Effector CD8-positive, alpha-beta T cell (primary cell): ENCODE measurements at places on chromosomes 3 and 15.

DNA sequence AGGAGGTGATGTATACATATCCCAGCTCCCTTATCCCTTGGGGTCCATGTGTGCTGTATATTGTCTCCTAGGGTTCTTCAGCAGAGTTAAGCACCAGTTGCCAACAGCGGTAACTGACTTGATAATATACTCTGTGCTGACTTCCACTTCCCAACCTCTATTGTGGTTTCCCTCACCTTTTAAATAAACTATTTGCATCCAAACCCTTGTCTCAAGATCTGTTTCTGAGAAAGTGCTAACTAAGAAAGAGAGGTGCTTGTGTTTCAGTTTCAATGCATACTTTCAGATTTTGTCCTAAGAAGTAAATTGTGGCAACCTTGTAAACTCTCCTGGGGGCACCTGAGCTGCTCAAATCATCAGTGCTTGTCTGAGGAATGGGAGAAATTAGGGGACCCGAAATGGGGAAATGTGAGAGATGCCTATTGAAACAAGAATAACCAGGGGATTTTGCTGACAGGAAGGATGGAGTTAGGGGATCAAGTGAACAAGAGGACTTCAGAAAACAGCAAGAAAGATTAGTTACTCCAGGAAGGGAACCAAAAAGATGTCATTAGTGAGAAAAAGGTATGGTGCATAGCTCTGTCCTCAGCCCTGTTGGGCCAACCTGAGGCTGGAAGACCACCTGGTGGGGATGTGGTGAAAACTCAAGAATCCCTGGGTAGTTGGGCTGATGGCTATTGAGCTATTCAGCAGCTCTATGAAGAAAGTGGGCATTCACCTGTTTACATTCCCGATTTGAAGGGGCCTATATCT lies 50.9 kb upstream of the MRPL3 start:
- DNase-seq, result no peak

DNA sequence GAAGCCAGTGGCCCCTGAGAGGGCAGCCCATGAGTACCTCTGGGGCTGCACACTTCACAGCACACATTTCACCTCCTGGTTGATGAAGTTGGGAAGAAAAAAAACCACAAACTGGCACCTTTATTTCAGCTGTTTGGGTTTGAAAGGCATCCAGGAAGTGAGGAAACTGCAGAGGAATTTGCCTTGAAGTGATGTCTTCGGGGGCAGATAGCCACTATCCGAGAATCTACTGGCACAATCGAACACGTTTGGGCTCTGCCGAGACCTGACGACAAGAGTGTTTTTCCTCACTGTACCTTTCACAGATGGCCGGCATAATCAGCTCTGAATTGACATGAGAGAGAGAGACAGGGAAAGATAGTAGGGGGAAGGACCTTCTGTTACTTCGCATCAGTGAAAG lies 59.7 kb downstream of the LRIG1 start:
- no peak for DNase-seq

- DNase-seq, result peak; percentile 63
These were observed at the start of gene MFGE8 for GRCh38 chr15:88913017-88913849. Gene MFGE8 (minus strand): TSS chr15:88913379. CDS start chr15:88913319, 60 bp downstream.

- DNase-seq, result no peak
These were observed 36.3 kb downstream of the METTL6 start for GRCh38 chr3:15391007-15391406.

- no peak for DNase-seq
These were observed 26.5 kb upstream of the FAM98B start for GRCh38 chr15:38427380-38427779.
